ENCODE measurements at places on chromosomes 4 and X.

DNA sequence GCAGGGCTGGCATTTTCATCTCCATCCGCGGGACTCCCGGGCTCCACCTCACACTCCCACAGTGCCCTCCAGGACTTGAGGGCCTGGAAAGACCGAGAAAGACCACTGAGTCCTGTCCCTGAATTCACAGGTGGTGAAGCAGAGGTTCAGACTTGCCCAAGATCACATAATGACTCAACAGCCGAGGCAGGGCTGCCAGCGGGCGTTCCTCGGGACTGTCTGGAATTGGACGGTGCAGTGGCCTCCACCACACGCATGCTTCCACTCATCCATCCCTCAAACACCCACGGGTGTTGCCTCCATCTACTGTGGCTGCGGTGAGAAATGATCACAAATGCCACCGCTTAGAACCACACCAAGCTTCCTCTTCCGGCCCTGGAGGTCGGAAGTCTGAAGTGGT lies 6.9 kb upstream of the ADRA2C start:
- DNase-seq = no peak

GRCh38 chrX:75746891-75747639 lies 38.0 kb downstream of the MAGEE2 start:
- DNase-seq = no peak

GRCh38 chr4:41122309-41122708 lies 92.0 kb downstream of the APBB2 start:
- DNase-seq = no peak

DNA sequence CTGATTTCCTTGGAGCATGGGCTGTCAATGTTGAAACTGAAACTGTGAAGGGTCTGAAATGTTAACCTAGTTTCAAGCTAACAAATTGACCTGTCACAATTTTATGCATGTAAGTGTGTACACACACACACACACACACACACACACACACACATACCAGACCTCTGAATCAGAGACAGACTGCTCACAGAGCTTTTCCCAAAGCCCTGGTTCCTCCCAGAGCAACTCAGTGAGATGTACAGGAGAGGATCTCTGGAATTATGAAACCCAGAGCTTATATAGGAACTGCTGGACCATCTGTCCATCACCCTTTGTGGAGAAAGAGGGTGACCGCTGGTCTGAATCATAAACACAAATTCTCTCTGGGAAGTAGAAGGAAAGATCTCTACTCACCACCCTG lies 228.1 kb upstream of the PRPS2 start:
- DNase-seq = no peak

- DNase-seq = no peak
Observed at GRCh38 chr4:87147116-87147515, 73.3 kb downstream of the KLHL8 start.

- DNase-seq = no peak
Observed at GRCh38 chrX:23745786-23746185, 2.7 kb upstream of the ACOT9 start.

- peak; percentile 29 for DNase-seq
Observed at GRCh38 chrX:151679798-151680402, 15.4 kb upstream of the PRRG3 start.

- no peak for DNase-seq
Observed at GRCh38 chrX:110133735-110134370, 130.9 kb downstream of the TMEM164 start.

- DNase-seq = no peak
Observed at GRCh38 chrX:8692871-8693270, 39.1 kb downstream of the ANOS1 start.

- peak; percentile 80 for DNase-seq
Observed at GRCh38 chrX:154369449-154370299, 4.8 kb downstream of the FLNA start.

DNA sequence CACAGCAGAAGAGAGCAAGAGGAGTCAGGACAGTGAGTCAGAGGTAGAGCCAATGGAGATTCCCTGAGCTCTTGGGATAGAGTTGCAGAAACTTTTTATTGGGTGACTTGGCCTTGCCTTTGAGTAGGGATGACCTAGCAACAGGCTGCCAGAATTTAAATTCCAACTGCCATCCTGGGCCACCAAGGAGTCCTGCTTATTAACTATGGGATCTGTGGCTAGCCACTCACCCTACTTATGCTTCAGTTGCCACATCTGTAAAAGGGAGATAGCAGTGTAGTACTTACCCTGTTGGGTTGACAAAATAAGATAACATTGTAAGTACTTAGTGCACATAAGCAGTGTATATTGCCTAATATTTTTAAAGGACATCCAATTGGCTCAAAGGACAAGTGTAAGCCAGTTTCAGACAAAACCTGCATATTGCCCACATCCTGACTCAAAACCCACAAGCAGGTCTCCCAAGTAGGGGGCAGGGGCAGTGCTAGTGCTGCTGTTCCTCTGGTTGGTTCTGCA lies 43.5 kb upstream of the TMEM164 start:
- peak; percentile 96 for DNase-seq

DNA sequence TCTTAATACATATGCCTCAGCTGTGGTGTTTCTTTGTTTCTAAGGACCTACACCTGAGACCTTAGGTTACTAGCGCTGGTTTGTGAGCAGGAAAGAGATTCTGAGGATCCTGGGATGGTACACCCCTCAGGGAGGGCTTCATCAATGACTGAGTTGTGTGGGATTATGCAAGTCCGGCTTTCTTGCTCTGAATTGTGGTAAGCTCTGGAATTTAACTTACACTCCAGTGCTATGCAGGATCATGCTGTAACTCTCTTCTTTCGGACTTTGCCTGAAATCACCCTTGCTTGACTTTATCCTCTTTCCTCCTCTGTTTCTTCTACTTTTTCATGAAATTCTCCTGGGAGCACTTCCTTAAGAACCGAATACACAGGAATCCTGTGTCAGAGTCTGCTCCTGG lies 431.5 kb upstream of the BOD1L1 start:
- no peak for DNase-seq

DNA sequence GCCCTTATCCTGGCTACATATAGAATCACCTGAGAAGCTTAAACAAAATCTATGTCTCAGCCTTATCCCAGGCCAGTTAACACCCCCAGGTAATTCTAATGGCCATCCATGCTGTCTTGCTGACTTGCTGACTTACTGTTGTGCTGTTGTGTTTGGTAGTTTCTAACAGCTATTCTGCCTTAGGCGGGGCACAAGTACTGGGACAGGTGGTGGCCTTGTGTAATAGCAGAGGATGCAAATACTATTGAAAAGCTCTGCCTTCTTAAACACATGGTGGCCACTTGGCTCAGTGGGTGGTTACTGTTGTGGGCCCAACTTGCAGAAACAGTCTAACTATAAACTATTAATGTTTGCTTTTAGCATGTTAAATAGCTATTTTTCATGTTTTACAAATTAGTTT lies 56.2 kb downstream of the CDS1 start:
- no peak for DNase-seq

DNA sequence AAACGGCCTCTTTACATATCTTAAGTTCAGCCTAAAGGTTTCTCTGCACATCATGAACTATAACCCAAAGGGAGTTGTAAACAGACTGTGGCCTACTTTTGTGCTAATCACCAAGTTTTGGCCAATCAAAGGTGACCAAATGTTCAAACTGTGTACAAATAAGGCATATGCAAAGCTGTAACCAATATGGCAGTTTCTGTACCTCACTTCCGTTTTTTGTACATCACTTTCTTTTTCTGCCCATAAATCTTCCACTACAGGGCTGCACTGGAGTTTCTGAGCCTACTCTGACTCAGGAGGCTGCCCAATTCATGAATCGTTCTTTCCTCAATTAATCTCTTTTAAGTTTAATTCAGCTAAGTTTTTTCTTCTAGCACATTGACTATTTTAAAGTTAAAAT lies 318.7 kb downstream of the SLC7A11 start:
- no peak for DNase-seq

DNA sequence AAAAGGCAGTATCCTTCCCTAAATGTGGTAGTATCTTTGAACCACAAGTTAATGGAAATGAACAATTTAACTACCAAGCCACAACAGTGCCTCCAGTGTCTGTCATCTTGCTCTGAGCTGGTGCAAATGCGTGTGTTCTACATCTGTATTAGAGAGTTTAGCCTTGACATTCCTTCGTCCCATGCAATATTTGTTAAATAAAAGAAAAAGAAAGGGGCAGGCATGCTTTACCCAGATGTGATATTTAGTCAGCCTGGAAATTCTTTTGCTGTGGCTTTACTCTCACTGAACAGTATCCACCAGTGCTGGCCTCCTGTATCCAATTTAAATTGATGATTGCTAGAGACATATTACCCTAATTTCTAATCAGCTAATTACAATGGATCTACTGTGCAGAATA lies 310.5 kb downstream of the CFAP299 start:
- DNase-seq = no peak

- DNase-seq = peak; percentile 63
Observed at GRCh38 chr4:170087163-170087700, 2.5 kb downstream of the AADAT start.

- DNase-seq = no peak
Observed at GRCh38 chr4:182724414-182724813, 192.8 kb downstream of the DCTD start.

DNA sequence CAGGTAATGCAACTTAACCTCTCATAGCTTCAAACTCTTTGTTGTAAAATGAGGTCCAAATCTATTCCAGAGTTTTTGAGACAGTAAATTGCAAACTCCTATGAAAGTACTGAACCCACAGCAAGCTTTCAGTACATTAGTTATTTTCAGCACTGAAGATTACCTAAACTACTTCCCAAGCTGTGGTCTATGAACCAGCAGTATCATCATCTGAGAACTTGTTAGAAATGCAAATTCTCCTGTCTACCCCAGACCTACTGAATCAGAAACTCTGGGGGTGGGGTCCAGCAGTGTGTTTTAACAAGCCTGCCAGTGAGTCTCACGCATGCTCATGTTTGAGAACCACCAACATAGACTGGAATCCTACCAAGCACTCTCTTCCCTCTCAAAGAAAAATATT lies 5.7 kb upstream of the CASP6 start:
- DNase-seq = no peak

- peak; percentile 70 for DNase-seq
Observed at GRCh38 chr4:134636338-134637051, 434.9 kb upstream of the PABPC4L start.

Measured in OCI-M1 (cell line).